Stimulated activated CD8-positive, alpha-beta memory T cell treated with anti-CD3 and anti-CD28 coated beads, Interleukin-7, amount 100 ng/mL, for 1 hour (primary cell): ENCODE measurements at places on chromosomes 11 and 22.

- DNase-seq: no peak
These were observed 251.8 kb upstream of the BLID start for GRCh38 chr11:122367809-122368231.

DNA sequence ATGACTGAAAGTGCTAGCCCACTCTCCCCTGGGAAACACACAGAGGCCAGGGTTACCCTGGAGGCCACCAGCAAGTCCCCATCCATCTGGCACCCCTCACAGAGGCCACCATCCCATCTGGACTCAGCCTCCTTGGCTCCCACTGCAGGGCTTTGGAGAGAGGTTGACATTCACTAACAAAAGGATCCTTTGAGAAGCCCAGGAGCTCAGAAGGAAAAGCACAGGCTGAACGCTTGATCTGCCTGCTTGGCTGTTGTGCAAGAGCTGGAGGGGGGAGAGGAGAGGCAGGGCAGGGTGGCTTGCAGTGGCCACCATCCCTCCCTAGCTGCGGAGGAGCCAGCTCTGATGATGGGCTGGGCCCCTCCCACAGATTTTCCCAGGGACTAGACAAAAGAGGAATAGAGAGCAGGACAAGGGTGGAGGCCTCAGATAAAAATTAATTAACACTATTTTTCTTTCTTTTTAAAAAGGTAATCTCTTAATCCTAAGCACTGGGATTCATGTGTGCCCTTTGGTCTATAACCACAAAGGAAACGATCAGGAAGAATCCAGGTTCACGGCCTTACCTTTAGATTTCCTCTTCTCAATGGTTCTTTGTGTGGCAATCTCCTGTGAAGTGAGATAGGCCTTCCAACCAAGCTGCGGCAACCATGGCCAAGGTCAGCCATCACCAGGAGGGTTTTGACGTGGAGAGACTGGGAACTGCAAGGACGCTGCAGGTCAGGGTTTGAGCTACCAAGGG lies 154.7 kb downstream of the BARX2 start:
- DNase-seq: no peak

DNA sequence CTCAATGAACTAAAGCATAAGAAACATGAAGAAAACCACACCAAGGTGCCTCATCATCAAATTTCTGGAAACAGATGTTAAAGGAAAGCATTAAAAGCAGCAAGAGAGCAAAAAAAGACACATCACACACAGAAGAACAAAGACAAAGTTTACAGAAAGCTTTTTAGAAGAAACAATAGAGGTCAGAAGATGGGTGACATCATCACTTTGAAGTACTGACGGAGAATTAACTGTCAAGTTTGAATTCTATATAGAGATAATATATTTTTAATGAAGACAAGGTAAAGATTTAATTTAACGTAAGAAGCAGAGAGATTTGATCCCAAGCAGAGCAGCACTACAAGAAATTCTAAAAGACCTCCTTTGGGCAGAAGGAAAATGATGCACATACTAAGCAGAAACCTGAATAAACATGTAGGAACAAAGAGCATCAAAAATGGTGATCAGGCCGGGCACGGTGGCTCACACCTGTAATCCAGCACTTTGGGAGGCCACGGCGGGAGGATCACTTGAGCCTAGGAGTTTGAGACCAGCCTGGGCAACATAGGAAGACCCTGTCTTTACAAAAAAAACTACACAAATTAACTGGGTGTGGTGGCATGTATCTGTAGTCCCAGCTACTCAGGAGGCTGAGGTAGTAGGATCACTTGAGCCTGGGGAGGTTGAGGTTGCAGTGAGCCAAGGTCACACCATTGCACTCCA lies 63.3 kb upstream of the RTL6 start:
- no peak for DNase-seq

GRCh38 chr11:113387605-113388211 lies at the start of gene ANKK1:
TSS of gene ANKK1 (plus strand) at chr11:113387779. CDS start at chr11:113387885, 106 bp downstream.
- no peak for DNase-seq

GRCh38 chr22:48154943-48155240 lies 1392.4 kb downstream of the TBC1D22A start:
- no peak for DNase-seq

DNA sequence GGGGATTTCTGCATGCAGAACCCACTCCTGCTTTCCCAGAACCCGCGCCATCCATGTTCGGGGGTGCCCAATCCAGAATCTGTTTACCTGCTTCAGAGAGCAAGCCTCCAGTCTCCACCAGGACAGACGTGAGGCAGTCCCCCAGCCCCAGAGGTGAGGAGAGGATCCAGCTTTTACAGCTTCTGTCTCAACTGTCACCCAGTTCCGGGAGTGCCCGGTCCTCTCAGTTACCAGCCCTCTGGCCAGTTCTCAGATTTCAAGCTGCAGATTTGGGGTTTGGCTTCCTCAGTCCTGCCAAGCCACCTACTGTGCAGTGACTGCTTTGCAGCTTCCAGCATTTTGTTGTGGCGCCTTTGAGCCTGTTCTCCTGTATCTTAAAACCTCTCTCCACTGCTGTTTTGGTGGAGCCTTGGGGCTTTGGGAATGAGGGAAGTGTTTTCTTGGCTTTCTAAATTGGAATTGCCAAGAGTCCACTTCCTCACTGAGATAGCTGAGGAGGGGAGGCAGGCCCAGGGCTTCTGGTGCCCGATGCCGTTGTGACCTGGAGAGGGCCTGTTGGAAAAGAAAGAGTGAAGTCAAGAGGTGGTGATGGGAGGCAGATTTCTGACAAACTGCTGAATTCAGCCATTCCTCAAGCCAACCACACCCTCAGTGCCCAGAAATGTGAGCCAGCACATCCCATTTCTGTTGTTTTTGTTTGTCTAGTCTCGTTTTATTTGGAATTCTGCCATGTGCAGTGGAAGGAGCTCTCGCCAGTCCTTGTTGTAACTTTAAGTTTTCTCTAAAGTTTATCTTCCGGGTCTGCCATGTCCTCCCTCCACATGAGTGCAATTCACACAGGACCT lies 513.4 kb downstream of the TBC1D22A start:
- no peak for DNase-seq

DNA sequence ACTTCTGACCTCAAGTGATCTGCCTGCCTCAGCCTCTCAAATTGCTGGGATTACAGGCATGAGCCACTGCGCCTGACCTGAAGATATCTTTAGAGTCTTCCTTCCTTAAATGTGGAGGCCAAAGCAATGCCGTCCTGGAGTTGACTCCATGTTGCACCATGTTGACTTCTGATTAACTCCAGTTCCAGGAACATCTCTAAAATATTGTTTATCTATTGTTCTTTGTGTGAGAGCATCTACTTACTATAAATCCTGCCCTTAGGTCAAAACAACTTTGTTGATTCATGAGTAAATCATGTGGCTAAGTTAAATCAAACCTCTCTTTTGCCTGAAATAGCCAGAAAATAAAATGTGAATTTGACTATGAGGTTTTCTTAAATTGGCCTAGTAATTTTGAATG lies 56.6 kb upstream of the CAPRIN1 start:
- no peak for DNase-seq

DNA sequence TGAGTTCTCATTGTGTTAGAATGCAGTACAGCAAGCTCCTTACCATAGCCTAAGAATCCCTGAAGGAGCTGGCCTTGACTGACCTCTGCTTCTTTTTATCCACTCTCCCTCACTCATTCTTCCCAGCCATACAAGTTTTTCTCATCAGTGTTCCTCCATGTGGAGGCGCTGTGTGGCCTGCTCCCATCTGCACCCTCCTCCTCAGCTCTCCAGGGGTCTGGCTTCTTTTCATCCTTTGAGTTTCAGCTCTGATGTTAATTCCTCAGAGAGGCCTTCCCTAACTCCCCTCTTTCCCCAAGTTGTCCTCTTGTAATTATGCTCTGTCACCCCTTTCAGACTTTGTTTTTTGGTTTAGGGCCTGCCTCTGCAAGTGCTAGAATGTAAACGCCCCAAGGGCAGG lies 144.8 kb downstream of the WNT7B start:
- DNase-seq: no peak

- DNase-seq: no peak
These were observed 95.3 kb upstream of the RCN1 start for GRCh38 chr11:31995525-31996094.

DNA sequence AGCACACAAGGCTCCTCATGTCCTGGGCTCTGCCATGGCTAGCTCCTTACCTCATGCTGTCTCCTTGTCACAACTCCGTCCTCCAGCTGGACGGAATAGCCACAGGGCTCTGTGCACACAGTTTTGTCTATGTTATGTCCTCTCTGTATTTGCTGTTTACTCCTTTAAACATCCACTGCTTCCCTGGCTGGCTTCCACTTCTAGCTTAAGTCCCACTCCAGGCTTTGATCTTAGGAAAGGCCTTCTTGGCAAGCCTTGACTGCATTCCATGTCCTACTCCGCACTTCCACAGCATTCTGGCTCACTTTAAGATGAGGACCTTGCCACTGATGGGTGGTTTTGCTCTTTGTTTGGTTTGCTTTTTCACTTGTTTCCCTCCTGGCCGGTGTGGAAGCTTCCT lies 22.9 kb upstream of the ROBO3 start:
- no peak for DNase-seq

GRCh38 chr22:35102663-35103062 lies 36.7 kb downstream of the ISX start:
- no peak for DNase-seq

DNA sequence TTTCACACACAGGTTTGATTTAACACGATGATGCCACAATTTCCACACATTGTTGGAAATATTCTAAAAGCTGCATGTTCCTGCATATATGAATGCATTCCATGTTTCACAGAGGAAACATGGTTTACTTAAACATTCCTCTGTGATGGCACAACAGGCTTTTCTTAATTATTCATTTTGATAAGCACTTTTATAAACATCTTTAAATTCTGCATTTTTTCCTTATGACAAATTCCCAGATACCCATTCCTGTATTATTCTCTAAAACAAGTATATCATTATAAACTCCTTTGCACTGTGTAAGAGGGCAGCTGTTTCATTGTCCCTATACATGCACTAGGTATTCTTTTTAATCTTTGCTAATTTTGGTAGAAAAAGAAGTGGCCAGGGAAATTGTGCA lies 532.3 kb downstream of the SOX6 start:
- DNase-seq: no peak

DNA sequence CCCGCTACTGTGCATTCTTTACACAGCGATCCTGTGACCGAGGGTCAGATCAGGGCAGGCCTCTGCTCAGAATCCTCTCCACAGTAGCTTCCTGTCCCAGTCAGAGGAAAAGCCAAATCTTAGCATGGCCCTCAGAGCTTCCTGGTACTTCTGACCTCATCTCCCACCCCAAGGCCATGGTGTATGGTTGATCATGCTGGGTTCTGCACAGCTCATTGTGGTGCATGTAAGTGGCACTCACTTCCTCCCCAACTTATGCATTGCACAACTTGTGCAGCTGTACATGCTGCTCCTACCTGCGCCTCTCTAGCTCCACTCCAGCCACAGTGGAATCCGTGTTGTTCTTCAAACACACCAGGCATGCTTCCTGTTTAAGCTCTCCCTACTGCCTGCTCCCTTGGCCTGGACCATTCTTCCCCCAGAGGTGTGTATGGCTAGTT lies 20.3 kb downstream of the BMAL1 start:
- DNase-seq: no peak

DNA sequence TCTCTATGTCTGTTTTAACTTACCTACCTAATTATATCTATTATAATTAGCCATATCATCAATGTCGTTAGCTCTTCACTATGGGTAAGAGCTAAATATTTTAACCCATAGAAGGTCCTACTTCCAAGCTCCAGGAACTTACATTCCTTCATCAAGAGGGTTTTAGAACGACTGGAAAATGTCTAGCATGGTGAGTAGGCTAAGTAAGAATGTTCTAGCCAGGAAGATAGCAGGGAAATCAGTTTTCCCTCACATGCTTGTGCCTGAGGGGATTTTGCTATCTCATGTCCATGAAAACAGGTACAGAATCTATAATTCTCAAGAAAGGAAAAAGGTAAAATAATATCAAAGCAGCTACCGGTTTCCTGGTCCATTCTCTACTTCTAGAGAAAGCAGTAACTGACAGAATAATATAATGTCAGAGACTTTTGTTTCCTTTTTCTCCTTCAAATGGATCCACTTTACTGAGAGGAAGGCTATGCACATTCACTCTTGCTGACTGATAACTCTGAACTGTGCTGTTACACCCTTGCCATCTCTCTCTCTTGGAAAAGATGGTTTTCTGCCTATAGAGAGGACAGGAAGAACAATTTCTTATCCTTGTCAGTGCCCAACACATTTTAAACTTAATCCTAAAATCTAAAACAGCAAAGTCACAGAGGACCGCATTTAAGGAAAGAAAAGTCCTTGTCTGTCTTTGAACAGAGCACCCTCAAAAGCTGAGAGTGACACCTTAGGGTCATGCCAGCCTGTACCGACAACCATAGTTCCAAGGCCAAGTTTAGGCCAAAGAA lies 67.0 kb downstream of the MAML2 start:
- DNase-seq: no peak

DNA sequence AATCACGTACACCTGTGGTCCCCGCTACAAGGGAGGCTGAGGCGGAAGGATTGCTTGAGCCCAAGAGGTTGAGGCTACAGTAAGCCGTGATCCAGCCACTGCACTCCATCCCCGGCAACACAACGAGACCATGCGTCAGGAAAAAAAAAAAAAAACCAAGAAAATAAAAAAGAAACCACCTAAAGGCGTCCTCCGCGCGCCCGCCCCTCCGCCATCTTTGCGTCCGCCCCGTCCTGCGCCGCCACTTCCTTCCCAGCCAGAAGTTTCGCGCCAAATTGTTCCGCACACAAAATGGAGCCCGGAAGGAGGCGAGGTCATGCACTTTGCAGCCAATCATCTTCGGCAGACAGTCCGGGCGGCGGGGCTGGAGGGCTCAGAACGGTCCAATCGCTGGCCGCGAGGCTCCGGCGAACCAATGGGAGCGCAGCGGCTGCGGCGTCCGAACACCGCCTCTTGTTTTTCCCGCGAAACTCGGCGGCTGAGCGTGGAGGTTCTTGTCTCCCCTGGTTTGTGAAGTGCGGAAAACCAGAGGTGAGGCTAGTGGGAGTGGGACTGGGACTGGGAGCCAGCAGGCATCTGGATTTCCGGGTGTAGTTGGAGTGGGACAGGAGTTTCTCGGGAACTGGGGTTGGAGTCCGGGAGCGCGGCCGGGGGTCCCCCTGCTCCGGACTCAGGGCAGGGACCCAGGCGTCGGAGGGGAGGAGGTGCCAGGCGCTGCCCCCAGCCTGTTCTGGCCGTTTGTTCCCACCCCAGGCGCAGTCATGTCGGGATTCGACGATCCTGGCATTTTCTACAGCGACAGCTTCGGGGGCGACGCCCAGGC lies at the start of gene MCM5:
MCM5 (plus strand) TSS at position 463 of the 823 bp plus-strand sequence; CDS start at position 762, 299 bp downstream.
- DNase-seq: peak; percentile 92

- DNase-seq: no peak
These were observed 33.4 kb upstream of the NRIP3 start for GRCh38 chr11:9037046-9037780.

DNA sequence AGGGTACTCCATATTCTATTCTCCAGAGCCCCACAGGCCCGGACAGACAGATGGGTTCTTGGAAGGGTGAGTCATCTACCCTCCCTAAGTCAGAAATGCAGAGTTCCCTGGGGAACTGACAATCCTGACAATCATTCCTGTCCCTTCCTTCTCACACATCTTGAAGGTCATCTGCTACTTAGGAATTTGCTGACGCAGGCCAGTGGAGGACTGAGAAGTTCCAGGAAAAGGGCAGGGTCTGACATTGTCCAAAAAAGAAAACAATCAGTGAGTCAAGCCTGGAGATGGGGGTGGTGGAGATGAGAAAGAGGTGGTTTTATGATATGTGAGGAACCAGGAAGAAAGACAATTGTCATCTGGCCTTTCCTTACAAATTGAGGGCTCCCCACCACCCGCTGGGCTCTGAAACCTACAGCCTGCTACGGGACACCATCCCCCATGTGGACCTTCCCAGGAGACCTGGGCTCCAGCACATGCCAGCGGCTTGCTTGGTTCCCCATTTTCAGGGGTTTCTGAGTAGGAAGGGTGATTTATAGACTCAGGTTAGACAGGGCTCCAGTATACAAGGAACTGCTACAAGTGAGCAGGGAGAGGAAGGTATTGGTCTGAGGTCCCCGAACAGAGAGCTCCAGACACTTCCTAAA lies 12.9 kb downstream of the CD59 start:
- no peak for DNase-seq
